Vagina (tissue), 2 donors: ENCODE measurements at places on chromosomes 7 and 10. TPM values are rescaled to one million over a fixed set of nuclear protein-coding genes. Genes with fewer than 3 reads are reported as not detected.

- DNase-seq = no peak
Measured at GRCh38 chr7:94507962-94508361, 1.6 kb upstream of the CASD1 start.

DNA sequence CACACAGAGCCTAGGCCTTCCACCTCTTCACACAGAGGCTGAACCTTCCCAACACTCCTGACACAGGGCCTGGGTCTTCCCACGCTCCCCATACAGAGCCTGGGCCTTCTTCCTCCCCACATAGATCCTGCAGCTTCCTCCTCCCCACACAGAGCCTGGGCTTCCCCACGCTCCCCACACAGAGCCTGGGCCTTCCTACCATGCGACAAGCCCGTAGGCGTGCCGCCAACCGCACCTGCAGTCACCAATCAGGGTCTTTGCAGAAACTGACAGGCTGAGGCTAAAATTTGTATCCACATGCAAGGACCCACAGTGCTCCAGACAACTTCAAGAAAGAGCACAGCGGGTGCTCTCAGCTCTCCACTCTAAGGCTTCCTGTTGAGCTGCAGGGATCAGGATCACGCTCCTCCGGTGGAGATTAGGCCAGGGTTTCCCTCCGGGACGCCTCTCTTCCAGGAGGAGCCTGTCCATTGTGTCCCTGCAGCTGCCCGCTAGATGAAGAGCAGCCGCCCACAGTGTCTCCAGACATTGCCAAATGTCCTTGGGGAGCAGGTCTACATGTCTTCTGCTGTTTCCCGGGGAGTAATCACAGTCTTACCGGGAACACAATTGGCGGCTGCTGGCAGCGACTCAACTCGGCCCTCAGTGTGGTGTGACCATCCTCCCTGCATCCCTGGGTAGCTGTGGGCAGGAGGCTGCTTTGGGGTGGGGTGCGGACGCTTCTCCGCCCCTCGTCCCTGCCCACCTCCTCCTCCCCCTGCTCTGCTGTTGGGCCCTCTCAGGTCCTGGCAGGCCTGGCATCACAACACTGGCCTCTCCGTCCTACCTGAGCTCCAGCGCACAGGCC, 9.7 kb downstream of the CFAP46 start:
- no peak for DNase-seq

- DNase-seq = no peak
Measured at GRCh38 chr10:14588084-14588937, 186.4 kb downstream of the FAM107B start.

DNA sequence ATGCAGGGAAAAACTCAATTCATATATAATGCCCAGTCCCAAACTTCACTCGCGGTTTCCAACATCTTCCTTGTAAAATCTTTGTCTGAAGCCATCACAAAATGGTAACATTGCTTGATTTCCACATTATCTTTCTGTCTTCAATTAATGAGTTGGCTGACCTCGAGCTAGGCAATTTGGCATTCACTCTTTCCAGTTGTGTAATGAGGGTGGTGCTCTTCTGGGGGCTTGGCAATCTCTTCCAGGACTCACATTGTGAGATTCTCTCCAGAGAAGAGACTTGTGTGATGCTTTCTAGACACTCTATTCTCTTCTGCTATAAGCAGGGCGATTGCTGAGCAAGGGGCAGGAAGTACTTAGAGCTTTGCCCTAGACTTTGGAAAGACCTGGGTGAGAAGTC, 179.5 kb downstream of the JCAD start:
- DNase-seq = peak; percentile 77

GRCh38 chr7:98872328-98872924, 2.6 kb upstream of the TMEM130 start:
- no peak for DNase-seq

GRCh38 chr10:664301-664700, 25.2 kb downstream of the DIP2C start:
- no peak for DNase-seq

DNA sequence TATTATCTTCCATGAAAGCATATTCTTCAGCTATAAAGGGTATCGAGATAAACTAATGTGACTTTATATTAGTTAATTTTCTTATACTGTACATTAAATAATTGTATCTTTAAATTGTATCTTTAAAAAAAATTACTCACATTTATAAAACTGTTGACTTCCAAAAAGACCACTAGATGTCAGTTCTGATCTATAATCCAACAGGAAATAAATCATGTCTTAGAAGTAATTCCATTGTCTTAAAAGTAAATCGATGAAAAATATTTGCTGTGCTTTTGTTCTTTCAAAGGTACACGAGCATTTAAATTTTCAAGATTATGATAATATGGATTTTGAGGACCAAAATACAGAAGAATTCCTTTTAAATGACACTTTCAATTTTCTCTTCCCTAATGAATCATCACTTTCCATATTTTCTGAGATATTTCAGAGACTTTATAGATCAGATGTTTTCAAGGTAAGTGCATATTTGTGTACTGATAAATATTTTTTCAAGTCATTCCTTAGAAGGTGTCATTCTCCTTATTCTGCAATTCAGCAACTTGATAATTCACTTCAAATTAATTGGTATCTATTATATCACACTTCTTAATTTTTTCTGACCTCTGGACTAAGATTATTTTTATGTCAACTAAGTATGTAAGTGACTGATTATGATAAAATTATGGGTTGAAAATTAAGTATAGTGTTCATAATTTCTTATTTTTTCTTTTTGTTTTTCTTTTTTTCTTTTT, 138.5 kb downstream of the CPED1 start:
- no peak for DNase-seq

- DNase-seq = no peak
Measured at GRCh38 chr7:141430455-141431139, 120.6 kb upstream of the AGK start.

DNA sequence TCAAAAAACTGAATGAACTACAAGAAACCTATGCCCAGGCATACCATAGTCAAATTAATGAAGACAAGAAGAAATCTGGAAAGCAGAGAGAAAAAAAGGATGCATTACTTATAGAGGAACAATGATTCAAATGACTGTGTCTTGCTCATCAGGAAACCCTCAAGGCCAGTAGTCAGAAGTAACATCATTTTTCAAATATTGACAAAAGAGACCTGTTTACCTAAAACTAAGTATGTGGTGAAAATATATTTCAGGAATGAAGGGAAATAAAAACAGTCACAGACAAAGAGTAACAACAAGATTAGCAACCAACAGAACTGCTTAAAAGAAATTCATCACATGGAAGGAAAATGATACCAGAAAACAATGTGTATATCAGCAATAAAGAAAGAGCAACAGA, 128.4 kb downstream of the ALOX5 start:
- DNase-seq = no peak

Gene TRIM50
- not detected for total RNA-seq

Gene ZNF239
- total RNA-seq = 3.2 TPM
